CD4-positive, alpha-beta memory T cell (primary cell): ENCODE measurements at places on chromosomes 2 and 18.

DNA sequence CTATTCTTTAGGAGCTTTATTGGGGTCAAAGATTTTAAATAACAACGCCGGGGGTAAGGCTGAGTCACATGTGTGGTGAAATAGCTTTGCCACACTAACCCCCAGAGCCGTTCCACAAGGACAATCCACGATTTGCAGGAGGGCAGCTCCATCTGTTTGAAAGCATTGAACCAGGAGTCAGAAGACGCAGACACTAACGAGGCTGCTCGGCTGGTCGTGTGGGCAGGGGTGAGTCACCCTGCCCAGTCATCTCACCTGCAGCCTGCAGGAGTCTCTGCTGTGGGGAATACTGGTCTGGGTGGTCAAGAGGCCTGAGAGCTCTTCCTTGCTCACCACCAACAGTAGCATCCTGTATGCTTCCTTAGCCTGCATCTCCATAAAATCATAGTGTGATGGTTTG, 149.2 kb upstream of the NCK2 start:
- H3K27me3 ChIP-seq = no peaks in the 10 kb centered on the region
- H3K4me1 ChIP-seq = no peaks in the 10 kb centered on the region
- no peak overlapping the region for H3K4me3 ChIP-seq
- no peak overlapping the region for H3K27ac ChIP-seq

GRCh38 chr2:61962095-61962984, 56.9 kb downstream of the COMMD1 start:
- no peaks in the 10 kb centered on the region for H3K36me3 ChIP-seq
- no peaks in the 10 kb centered on the region for H3K27me3 ChIP-seq
- H3K4me3 ChIP-seq = no peak overlapping the region
- no peak overlapping the region for H3K27ac ChIP-seq
- peaks cover 10% of the 10 kb centered on the region for H3K4me1 ChIP-seq

DNA sequence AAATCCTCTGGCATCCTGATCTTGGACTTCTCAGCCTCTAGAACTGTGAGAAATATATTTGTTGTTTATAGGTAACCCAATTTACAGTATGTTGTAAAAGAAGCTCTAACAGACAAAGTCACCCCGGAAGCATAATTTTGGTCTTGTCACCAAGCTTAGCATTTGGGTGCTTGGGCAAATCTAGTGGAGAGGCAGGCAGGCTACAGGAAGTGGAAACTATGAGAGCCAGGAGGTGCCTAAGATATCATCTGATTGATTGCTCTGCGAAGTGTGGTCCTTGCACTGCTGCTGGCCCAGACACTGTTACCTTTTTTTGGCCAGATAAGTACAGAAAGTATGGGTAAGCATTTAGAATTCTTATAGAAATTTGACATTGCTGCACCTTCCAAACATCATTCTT, 102.9 kb downstream of the CDC42EP3 start:
- DNase-seq = peak; percentile 45
- peaks cover 11% of the 10 kb centered on the region for H3K4me1 ChIP-seq
- H3K4me3 ChIP-seq = no peak overlapping the region
- no peaks in the 10 kb centered on the region for H3K36me3 ChIP-seq

DNA sequence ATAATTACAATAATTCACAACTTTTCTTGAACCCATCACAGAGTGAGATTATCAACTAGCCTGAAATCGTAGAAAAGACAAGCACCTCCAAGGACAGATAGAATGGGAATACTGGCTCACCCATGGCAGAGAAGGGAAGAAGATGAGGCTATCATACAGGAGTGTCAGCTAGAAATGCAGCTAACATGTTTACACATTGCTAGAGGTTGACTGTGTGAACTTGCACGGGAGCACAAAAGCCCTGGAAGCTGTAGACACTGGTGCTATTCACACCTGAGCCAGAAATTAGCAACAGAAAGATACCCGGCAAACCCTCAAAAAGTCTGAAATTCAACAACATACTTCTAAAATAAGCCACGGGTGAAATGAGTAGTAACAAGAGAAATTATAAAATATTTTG, 131.8 kb downstream of the ZAP70 start:
- peaks cover 1% of the 10 kb centered on the region for H3K4me1 ChIP-seq
- H3K27me3 ChIP-seq = no peaks in the 10 kb centered on the region
- no peak overlapping the region for H3K4me3 ChIP-seq
- peaks cover 8% of the 10 kb centered on the region for H3K36me3 ChIP-seq

DNA sequence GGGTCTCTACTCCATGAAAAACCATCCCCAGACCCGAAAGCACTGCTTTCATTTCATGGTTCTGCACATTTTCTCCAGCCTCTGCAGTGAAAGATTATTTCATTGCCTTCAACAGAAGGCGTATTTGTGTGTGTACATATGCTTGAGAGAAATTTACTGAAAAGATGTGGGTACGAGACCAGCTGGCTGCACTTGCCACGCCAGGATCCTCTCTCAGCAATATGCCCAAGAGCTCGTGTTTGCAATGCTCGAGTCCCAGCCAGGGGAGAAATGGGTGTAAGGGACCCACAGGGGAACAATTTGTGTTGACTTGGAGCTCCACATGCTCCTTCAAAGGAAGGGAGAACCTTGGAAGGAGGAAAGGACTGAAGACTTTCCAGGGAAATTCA, 37.3 kb downstream of the TMEM177 start:
- H3K27me3 ChIP-seq = no peaks in the 10 kb centered on the region
- H3K4me3 ChIP-seq = no peak overlapping the region
- H3K4me1 ChIP-seq = no peaks in the 10 kb centered on the region
- DNase-seq = no peak
